ENCODE measurements at places on chromosomes 2 and 18. TPM values are rescaled to one million over a fixed set of nuclear protein-coding genes. Genes with fewer than 3 reads are reported as not detected.

ARHGEF33 gene
- total RNA-seq: 0.62 TPM

GPR35 gene
- total RNA-seq: 19.3 TPM

ABCB11 gene
- 0.28 TPM for total RNA-seq

GALR1 gene
- not detected for total RNA-seq

UGT1A3 gene
- total RNA-seq: not detected

CYS1 gene
- total RNA-seq: 0.11 TPM

HOXD8 gene
- total RNA-seq: not detected

IL1RL1 gene
- total RNA-seq: not detected

CHRNG gene
- total RNA-seq: not detected

EMX1 gene
- total RNA-seq: not detected

LYG2 gene
- not detected for total RNA-seq

NLRC4 gene
- 0.14 TPM for total RNA-seq

DNAH6 gene
- total RNA-seq: 1.0 TPM

YES1 gene
- total RNA-seq: 22.0 TPM

ERCC3 gene
- total RNA-seq: 60.6 TPM

LRRTM4 gene
- total RNA-seq: not detected

CCDC178 gene
- total RNA-seq: not detected

VIT gene
- total RNA-seq: not detected

TOGARAM2 gene
- total RNA-seq: 5.2 TPM

ERFE gene
- total RNA-seq: 0.42 TPM

SOS1 gene
- total RNA-seq: 168 TPM

PDE11A gene
- not detected for total RNA-seq

C18orf32 gene
- 26.9 TPM for total RNA-seq

B3GNT7 gene
- total RNA-seq: 0.42 TPM

TLK1 gene
- total RNA-seq: 89.9 TPM

IL1RN gene
- 4.0 TPM for total RNA-seq

CAPN14 gene
- total RNA-seq: 0.28 TPM

LGALSL gene
- total RNA-seq: 0.19 TPM

CXCR1 gene
- total RNA-seq: 0.14 TPM

DRC1 gene
- total RNA-seq: not detected

EFEMP1 gene
- not detected for total RNA-seq

VWA3B gene
- total RNA-seq: not detected

PLCD4 gene
- 0.54 TPM for total RNA-seq

DLX2 gene
- total RNA-seq: not detected

FAP gene
- total RNA-seq: not detected

ABCA12 gene
- not detected for total RNA-seq

CABYR gene
- total RNA-seq: 1.4 TPM

GBX2 gene
- total RNA-seq: not detected

C2orf66 gene
- total RNA-seq: not detected

MAP3K19 gene
- total RNA-seq: not detected

SEPTIN10 gene
- 0.61 TPM for total RNA-seq

EPHA4 gene
- total RNA-seq: 32.8 TPM

ARHGAP25 gene
- total RNA-seq: 109 TPM

ME2 gene
- total RNA-seq: 76.3 TPM

TRAK2 gene
- total RNA-seq: 43.1 TPM

TEX44 gene
- total RNA-seq: not detected

UGT1A4 gene
- total RNA-seq: not detected

SERPINB3 gene
- not detected for total RNA-seq

TLX2 gene
- 0.69 TPM for total RNA-seq

COL3A1 gene
- not detected for total RNA-seq

IL36RN gene
- not detected for total RNA-seq

DSEL gene
- total RNA-seq: 0.60 TPM

CRYGD gene
- not detected for total RNA-seq

CMPK2 gene
- total RNA-seq: 102 TPM

DNER gene
- not detected for total RNA-seq

ST8SIA3 gene
- not detected for total RNA-seq

TEKT4 gene
- total RNA-seq: not detected

RIT2 gene
- not detected for total RNA-seq

MOGAT1 gene
- total RNA-seq: not detected

MAL gene
- 184 TPM for total RNA-seq
